ENCODE measurements at places on chromosomes 2 and 18.

DNA sequence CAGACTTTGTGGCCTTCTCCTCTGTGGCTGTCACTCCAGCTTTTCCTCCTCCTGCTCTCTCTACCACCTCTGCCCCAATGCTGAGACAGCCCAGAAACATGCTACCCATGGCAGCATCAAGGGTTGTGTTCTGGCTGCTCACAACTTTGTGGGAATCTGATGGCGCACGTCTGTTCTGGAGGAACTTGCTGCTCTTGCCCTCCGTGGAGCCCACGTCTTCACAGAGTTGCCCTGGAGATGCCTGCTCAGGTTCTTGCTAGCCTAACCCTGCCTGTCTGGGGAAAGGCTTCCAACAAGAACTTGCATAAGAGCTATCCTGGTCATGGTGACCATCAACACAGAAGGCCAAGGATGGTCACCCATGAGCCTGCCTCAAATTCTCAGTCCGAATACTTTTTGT lies 237.4 kb downstream of the AFF3 start:
- H3K4me1 ChIP-seq: no peaks in the 10 kb centered on the region
- no peak overlapping the region for H3K4me3 ChIP-seq
- H3K27me3 ChIP-seq: peaks cover 51% of the 10 kb centered on the region
- no peaks in the 10 kb centered on the region for H3K36me3 ChIP-seq

- no peaks in the 10 kb centered on the region for H3K36me3 ChIP-seq
- H3K27ac ChIP-seq: no peak overlapping the region
- no peak overlapping the region for H3K4me3 ChIP-seq
- DNase-seq: no peak
These were observed 165.5 kb downstream of the GCA start for GRCh38 chr2:162509288-162509968.

GRCh38 chr2:142307086-142307485 lies 176.3 kb upstream of the LRP1B start:
- no peaks in the 10 kb centered on the region for H3K36me3 ChIP-seq
- no peaks in the 10 kb centered on the region for H3K4me1 ChIP-seq
- H3K27ac ChIP-seq: no peak overlapping the region
- H3K27me3 ChIP-seq: no peaks in the 10 kb centered on the region
- no peak for DNase-seq
- no peak overlapping the region for H3K4me3 ChIP-seq

- H3K36me3 ChIP-seq: no peaks in the 10 kb centered on the region
- DNase-seq: no peak
- no peaks in the 10 kb centered on the region for H3K27me3 ChIP-seq
- H3K27ac ChIP-seq: no peak overlapping the region
These were observed 25.7 kb upstream of the MSGN1 start for GRCh38 chr2:17790536-17790935.
